Glutamatergic neuron (in vitro differentiated cells): ENCODE measurements at places on chromosomes 1 and 21.

GRCh38 chr1:187157552-187157951 is 328.8 kb downstream of the PLA2G4A start:
- DNase-seq = no peak

DNA sequence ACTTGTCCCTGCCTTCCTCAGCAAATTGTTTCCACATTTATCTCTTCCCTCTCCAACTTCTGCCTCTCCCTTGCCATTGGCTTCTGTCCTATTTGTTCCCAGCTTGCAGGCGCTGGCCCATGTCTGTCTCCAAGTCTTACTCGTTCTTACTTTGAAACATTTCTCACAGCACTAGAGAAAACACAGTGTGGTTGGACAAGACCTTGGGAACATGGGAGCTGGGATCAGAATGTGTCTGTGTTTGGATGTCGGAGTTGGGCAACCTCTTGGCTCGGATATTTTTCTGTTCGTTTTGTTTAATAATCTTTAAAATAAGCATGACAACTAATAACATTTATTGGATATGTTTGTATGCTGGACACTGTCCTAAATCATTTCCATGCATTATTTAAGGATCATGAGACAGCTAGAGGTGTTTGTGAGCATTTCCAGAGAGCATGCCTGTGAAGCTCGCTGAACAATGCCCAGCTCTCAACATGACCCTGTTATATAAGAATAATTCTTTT is 5.9 kb upstream of the BRWD1 start:
- no peak for DNase-seq

DNA sequence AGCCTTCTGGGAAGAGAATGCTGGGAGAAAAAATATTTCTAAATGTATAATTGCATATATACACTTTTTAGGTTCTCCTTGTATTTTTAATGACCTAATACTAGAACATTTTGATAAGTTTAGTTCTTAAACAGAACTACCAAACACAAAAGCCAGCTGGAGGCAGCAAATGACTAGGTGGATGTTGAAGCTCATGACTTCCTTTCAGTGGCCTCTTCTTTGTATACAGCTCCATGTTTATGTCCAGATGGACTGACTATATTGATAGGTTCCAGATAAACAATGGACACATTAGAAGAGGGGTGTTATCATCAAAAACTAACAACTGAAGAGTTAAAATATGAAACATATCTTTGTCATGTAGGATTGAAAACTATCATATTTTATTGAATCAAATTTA is 52.5 kb downstream of the LRRC8D start:
- DNase-seq = no peak

DNA sequence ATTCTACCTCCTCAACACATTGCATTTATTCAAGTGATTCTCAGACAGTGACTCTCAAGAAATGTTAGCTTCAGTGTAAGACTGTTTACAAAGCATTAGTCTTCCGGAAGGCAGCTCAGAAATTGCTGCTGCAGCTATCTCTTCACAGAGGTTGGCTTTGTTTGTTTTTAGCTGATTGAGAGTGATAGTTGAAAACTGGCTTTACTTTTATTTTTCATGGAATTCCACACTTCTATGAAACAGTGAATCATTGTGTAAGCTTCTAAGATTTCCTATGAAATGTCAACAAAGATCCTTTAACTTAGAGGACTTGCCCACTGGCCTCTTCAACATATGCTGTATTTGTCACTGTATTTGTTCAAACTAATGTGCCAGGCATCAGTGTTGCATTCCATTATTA is 121.3 kb downstream of the TNNI3K start:
- DNase-seq = no peak

DNA sequence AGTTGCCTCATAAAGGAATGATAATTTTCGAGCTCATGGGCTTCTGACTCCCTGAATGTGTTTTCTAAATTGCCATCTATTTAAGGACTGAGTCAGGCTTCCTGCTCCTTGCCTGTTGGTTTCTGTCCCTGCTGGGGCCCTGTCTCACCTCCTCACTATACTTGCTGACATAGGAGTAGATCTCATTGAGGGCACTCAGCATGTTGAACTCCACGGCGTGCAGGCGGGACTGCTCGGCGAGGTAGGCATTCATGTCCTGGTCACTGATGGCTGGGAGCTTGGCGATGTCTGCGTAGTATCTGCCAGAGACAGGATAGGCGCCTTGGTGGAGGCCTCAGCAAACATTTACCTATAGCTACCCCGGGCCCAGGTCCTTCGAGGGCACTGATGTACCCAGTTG is 116.9 kb upstream of the CD34 start:
- DNase-seq = no peak

GRCh38 chr1:39900662-39901463 is 854 bp downstream of the MYCL start:
- DNase-seq = peak; percentile 71

- DNase-seq = no peak
These were observed 25.0 kb upstream of the SMIM12 start for GRCh38 chr1:34884536-34884935.

DNA sequence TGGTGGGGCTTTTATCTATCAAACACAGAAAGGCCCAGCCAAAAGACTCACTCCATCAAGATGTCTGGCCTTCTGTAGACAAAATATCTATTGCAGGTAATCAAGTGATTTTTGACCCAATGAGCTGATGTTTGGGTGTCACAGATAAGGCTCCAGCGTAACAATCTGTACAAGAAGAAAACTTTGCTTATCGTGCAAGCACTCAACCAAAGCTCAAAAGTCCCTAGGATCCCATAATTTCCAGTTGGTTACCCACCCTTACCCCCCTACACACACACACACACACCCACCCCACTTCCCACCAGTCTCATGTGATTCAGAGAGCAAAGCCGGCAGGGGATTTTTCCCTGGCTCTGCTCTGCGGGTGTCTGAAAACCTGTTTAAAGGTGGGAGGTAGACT is 5.8 kb downstream of the ITPKB start:
- DNase-seq = no peak

DNA sequence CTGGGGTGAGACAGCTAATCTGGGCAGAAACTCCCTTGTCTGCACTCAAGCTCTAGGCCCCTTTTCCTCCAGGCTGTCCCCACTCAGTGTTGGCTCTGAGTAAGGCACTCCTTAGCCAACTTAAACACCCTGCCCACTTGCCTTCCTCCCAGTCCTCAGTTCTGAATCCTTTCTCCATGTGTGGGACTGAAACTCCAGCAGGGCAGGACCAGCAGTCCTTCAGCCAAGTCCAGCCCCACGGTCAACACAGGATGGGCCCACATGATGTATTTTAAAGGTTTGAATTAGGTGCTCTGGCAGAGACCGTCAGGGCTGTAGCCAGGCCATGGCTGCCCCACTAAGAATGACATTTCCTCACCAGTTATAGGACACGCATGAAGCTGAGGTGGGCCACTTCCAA is 107.8 kb downstream of the EDEM3 start:
- DNase-seq = no peak

- DNase-seq = no peak
These were observed 7.3 kb downstream of the C8B start for GRCh38 chr1:56958526-56958925.

DNA sequence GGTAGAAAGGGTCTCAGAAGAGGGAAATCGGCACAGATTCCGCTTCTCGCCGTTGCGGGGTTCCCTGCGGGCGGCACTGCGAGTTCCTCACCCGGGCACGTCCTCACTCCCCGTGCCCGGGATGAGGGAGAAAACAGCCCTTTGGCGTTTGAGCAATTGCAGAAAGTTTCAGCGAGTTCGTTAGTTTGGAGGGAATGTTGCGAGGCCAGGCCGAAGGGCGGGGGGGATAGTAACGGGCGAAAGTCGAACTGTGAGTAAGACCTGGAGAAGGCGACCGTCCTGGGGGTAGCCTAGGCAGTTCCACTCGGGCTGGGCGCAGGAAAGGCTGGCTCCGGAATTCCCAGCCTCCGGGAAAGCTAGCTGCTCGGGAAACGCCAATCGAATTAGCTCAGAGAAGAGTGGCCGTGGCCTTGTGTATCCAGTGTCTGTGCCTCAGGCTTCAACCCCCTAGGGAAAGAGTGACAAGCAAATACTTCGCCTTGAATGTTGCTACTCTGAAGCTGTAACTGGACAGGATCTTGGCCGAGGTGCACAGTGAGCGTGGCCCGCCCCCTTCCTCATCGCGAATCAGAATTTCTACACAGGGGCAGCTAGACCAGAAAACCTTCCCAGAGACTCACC is 787 bp downstream of the PTGFR start:
- peak; percentile 48 for DNase-seq

DNA sequence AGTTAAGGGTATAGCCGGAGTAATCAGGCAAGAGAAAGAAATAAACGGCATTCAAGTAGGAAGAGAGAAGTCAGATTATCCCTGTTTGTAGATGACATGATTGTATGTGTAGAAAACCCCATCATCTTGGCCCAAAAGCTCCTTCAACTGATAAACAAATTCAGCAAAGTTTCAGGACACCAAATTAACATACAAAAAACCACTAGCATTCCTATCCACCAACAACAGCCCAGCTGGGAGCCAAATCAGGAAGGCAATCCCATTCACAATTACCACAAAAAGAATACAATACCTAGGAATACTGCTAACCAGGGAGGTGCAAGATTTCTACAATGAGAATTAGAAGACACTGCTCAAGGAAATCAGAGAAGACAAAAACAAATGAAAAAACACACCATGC is 45.3 kb downstream of the MAST2 start:
- DNase-seq = no peak

- DNase-seq = no peak
These were observed 108.0 kb downstream of the PAX7 start for GRCh38 chr1:18738617-18739016.

- no peak for DNase-seq
These were observed 916 bp downstream of the F3 start for GRCh38 chr1:94540440-94541245.

DNA sequence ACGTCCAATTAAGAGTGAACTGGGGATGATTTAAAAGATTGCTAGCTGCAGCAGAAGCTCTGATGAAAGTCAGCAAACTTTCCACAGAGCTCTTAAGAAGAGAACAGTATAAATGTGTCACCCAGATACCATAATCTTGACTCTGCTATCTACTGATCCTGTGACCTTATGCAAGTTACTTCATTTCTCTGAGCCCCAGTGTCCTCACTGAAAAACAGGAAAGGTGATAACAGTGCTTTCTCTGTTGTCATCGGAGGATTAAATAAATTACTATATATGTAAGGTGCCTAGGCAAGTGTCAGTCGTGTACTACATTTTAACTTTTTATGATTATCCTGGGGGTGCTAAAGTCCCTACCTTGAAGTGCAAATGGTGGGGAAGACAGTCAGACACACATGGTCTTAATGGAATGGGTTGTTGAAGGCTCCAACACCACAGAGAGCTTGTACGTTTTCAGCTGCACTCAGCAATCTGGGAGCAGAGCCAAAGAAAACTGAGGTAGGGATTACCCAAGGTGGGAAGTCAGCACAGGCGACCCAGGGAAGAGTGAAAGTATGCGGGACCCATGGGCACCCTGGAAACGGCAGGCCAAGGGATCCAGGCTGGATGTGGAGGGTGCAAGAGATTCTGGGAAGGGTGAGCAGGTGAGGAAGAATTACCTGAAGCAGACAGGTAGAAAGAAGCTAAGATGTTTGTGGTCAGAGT is 82.8 kb downstream of the DTL start:
- DNase-seq = no peak

DNA sequence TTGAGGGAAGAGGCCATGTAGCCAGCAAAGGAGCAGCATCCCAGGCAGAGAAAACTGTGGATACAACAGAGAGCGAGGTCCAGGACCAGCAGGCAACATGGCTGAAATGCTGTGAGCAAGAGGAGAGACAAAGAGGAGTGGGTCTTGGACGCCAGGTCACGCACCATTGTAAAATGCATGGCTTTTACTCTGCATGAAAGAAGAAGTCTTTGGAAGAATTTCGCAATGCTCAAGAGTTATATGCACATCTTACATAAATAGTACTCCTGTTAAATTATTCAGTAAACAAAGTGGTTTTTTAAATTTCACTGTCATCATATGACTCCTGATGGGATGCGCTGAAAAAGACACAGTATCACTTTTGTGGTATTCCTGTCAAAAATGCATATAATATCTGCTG is 3.5 kb downstream of the CD244 start:
- no peak for DNase-seq

- DNase-seq = no peak
These were observed 596.6 kb downstream of the PTPRU start for GRCh38 chr1:29832936-29833335.

GRCh38 chr1:235286667-235287066 is 41.3 kb downstream of the ARID4B start:
- DNase-seq = no peak

GRCh38 chr1:84280912-84281311 is 20.6 kb upstream of the SAMD13 start:
- no peak for DNase-seq

- no peak for DNase-seq
These were observed 76.0 kb downstream of the FH start for GRCh38 chr1:241443561-241443960.
